IPS DF 19.7 (cell line): ENCODE measurements at places on chromosomes 6 and 20.

GRCh38 chr6:132060591-132060990 is 109.4 kb upstream of the CCN2 start:
- no peak for DNase-seq

DNA sequence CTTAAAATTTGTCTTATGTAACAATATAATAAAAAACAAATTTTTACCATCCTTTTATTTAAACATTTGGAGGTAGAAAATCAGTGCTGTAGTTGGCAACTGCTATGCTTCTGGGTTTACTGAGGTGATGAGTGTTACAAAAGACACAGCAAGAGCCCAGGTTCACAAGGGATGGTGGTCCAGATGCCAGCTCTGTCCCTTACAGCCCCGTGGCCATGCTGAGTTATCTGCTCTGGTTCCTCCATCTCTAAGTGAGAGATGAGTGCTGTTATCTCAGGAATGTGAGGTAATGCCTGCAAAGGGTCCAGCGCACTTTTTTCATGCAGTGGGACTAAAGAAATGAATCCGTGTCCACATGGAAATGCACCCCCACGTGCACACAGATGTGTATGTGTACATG is 17.8 kb downstream of the SYNDIG1 start:
- DNase-seq = no peak

GRCh38 chr6:74334722-74335121 is 638.7 kb downstream of the CD109 start:
- no peak for DNase-seq

- no peak for DNase-seq
These were observed 71.2 kb upstream of the NAA20 start for GRCh38 chr20:19945732-19946670.

DNA sequence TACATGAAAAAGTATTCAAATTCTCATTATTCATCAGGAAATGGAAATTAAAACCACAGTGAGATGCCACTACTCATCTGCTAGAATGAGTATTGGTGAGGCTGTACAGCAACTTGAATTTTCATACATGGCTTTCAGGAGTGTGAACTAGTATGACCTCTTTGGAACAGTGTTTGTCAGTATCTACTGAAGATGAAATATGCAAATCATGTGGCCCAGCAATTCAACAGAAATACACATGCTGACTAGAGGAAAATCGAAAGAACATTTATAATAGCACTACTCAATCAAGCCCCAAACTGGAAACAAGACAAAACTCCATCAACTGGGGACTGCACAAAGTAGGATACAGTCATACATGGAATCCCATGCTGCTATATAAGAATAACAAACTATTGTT is 102.2 kb downstream of the DCDC2 start:
- no peak for DNase-seq

DNA sequence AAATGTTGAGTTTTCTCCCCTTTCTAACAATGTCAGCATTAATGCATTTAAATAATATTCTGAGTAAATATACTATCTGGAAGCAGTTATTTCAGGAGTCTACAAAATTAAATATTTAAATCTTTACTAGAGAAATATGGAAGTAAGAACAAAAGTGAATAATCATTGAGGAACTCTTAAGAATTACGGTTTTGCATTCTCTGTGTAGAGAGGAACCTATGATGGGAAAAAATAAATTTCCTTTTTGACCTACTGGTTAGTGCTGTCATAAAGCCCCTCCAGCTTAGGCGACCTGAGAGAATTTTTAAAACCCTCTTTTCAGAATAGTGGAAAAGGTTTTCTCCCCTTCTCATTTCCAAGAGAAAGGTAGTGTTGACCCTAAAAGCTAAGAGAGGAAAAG is 64.8 kb downstream of the ATXN1 start:
- DNase-seq = no peak

GRCh38 chr6:168122521-168122920 is 43.5 kb upstream of the FRMD1 start:
- no peak for DNase-seq

DNA sequence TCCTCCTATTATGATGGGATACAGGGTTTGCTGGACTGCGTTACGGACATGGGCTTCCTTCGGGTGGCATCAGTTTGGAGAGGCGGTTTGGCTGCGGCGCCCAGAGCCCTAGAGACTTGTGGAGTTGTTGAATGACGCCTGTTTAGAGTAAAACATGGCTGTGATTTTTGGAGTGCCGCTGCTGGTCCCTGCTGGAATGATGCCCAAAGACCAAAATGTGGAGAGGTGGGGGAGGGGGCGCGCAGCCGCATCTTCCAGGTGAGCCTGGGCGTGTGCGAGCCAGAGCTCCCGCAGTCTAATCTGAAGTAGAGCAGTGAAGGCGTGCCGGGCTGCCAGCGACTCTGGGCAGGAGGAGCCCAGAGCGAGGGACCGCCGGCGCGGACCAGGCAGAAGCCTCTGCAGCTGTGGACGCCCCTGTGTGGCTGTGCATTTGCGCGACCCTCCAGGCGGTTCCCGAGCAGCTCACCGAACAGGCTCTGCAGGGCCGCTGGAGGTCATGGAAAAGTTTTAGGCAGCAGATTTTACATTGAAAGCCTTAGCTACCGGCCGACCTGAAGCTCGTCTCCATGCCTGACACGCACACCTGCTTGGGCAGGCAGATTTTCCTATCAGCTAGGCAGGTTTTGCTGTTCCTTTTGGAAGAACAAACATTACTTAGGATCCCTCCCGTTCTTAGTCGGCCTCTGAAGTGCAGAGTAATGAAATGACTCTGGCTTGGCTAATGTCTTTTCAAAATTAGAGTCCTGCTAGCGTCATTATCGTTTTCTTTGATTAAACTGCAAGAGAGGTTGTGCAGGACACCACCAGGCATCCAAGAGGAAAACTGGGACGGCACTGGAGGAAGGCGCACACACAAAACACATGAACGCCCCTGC is 298.2 kb downstream of the PHACTR1 start:
- DNase-seq = no peak

DNA sequence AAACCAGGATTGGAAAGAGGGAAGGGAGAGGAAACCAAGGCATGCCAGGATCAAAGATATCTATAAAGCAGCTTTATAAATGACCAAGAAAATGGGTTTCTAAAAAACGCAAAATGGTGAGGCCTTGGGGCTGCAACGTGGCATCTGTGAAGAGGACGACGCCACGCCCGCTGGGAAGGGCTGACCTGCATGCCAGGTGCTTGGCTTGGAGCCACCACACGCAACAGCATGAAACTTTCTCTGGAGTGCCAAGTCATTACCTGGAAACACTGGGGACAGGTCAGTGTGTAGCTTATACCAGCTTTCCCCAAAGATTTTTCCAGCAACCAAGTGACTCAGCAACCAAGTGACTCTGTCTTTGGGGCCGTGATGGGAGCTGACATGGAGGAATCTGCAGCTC is 82.5 kb downstream of the POPDC3 start:
- DNase-seq = no peak

DNA sequence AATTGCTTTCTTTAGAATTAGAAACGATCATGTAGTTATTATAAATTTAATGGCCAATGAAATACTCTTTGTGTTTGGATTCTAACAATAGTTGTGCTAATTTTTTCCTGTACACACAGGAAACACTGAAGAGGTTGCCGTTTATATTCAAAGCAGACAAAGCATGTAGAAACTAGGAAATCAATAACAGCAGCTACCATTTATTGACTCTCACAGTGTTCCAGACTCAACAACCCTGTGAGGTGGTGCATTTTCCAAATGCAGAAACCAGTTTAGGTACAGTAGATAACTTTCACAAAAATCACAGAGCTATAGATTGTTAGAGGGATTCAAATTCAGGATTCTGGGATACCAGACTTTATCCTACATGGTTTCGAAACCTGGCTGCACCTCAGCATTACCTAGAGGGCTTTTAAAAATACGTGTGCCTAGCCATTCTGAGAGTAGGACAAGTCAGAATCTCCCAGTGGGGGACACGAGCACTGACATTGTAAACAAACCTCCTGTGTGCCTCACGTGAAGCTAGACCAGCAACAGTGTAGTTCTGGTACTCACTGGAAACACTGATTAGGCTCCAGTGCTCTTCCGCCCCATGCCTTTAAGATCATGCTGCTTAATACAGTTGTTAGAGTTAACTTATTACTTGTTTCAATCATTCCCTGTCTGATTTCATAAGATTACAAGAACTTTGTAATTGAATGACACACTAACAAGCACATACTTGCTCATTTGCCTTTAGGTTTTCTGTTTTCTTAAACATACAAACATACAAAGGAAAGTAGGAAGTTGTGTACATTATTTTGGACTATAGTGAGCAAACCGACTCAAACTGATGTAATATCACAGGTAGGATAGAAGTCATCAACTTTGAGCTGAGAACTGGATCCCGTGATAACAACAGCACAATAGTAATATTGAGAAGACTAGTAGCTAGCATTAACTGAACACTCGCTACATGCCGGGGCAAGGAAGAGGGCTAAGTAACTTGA is 65.8 kb downstream of the MAP3K4 start:
- DNase-seq = no peak

GRCh38 chr20:54364365-54364764 is 111.0 kb upstream of the DOK5 start:
- DNase-seq = no peak

DNA sequence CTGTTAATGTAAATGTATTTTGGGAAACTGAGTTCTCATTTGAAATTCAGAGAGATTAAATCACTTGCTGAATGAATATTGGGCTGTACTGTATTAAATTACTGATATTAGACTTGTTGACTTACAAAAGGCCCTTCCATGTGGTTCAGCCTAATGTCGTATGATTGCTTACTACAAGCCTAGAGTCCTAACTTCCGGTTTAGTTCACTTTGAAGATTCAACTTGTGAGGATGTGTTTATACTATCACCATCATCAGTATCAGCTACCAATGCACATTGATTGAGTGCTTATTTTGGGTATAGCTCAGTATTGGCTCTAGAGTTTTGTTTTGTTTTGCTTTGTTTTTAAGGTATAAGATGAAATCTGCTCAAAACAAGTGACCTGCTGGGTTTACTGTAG is 48.3 kb downstream of the FAM217A start:
- no peak for DNase-seq

DNA sequence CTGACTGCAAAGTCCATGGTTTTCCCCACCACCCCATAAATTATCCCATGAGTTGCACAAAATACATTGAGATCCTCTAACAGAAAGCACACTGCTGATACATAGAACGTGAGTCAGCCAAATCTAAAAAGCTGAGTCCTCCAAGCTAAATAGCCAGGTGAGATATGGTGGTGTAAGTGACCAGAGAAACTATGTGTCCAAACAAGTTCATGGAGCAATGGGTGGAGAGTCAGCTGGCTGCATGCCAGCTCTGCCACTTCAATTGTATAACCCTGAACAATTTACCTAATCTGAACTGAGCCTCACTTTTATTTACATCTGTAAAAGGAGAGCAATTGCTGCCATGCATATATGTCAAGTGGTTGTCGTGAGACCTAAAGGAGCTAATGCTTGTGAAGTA is 9.7 kb downstream of the SNAP25 start:
- DNase-seq = no peak

DNA sequence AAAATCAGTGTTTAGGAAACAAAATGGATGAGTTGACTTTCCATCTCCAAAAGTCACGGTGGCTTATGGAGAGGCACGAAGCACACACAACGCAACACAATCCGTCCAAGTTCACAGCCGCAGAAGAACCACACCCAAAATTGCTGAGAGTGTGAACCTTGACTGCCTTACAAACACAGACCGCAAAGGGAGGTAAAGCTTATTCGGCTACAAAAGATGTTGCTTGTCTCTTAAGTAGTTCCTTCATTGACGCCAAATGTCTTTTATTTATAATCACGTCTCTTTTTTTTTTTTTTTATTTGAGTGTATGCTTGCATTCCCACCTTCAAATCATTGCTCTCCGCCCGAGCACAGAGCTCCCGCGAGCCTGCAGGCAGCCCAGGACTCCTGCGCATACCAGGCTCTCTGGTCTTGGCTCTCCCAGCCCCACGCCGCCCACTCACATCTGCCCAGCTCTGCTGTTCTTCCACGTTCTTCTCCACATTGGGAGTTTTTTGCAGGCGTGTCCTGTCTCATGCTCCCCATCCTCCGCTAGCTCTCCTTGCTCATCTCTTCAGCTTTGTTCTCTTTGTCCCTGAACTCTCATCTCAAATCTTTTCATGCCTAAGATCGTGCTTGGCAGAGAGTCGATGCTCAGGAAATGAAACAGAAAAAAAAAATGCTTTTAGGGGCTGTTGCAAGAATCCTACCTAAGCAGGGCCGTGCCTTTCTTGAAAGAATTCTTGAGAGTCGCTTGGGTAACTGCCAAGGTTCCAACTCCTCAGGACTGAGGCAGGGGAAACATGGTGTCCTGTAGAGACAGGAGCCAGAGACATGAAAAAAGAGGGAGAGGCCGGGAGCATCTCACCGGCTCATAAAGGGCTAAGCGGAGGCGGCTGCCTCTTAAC is 25.8 kb downstream of the LY86 start:
- no peak for DNase-seq

DNA sequence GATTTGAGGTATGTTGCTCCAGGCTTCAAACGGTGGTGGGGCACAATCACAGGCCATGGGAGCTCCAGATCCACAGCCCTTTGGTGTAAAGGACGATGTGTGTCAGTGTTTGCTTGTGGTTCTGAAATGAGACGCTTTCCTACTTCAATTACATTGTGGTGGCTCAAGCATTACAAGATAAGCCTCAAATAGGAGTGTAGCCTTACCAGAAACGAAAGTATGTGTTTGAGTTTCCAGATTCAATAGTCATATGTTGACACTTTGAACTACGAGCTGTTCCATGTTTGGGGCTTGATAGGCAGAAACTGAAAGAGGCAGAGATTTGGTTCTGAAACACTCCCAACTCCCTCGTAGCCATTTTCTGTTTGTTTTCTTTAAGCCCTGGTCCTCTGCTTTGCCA is 187.1 kb downstream of the MYLK4 start:
- no peak for DNase-seq

DNA sequence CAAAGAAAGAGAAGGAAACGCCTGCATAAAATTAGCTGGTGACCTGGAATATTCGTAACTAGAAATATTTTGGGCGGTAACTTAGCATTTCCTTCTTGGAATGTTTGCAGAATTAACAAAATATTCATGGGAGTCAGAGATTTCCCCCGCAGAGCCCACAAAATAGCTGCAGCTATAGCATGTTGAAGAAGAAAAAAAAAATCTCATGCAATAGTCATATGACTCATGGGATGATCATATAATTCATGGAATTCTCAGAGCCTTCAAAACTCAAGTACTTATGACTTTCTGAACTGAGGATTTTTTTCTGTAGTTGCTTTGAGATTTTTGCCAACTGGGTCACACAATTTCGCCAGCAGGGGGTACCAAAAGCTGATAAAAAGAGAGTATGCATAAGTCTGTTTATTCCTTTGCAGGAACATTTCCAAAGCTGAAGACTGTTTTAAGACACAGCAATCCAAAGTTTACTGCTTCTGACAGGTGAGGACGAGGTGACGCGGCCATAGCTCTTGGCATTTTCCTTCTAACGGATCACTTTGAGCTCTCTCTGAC is 586.0 kb upstream of the CHD6 start:
- DNase-seq = no peak

GRCh38 chr6:106074146-106074545 is 12.0 kb upstream of the PRDM1 start:
- DNase-seq = no peak

- no peak for DNase-seq
These were observed 56.5 kb upstream of the RNF144B start for GRCh38 chr6:18330548-18331081.

- no peak for DNase-seq
These were observed 225.6 kb downstream of the LMBRD1 start for GRCh38 chr6:69571234-69571633.

GRCh38 chr20:44428174-44429016 is 47.3 kb upstream of the TTPAL start:
- no peak for DNase-seq
